ENCODE measurements at places on chromosomes 6 and 20.

DNA sequence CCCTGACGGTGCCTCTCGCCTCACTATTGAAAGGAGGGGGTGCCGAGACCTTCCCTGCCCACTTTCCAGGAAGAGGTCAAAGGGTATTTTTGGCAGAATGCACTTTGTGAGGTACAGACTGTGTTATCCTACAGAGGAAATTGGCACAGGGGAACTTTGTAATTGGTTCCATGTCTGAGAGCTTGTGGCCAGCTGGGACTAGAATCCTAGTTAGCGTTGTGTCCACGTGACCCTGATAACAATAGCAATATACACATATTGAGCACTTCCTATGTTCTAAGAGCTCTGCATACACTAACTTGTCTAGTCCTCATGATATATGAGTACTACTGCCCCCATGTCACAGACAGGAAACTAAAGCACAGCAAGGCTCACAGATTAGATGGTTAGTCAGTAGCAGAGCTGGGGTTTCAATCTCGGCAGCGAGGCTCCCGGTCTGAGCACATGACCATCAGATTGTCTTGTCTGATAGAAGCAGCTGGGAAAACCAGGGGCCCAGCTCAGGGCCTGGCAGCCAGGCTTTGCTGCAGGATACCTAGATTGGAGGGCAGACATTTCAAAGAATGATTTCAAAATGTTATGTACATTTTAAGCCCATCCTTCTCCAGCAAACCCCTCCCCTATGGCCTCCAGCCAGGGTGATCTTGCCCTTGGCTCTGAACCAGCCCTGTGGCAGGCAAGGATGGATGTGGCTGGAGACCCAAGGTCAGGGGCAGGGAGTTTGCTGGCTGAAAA lies 1.4 kb downstream of the MAPK13 start:
- peaks cover 14% of the 10 kb centered on the region for H3K36me3 ChIP-seq
- H3K4me3 ChIP-seq: peak overlapping the region; percentile 59

DNA sequence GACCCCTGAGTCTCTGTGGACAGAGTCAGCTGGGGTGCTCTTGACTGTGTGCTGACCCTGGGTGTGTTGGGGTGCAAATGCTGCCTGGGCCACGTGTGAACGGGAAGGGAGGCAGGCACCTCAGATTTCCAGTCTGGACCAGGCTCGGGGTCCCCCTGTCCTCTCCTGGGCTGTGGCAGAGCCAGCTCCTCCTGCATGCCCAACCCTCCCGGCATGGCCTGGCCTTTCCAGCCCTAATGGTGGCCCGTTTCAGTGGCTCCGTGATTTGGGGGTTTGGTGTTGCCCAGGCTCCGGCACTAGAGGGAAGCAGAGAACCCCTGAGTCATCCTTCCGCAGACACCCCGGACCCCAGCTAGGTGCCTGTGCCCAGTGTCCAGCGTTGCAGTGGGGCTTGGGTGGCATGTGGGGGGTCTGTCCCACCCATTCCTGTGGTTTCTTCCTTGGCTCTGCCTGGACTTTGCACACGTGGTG lies 9.1 kb downstream of the RBM38 start:
- H3K4me3 ChIP-seq: no peak overlapping the region
- H3K36me3 ChIP-seq: no peaks in the 10 kb centered on the region
- peaks cover 39% of the 10 kb centered on the region for H3K4me1 ChIP-seq
- DNase-seq: peak; percentile 36
- H3K27me3 ChIP-seq: no peaks in the 10 kb centered on the region
- H3K27ac ChIP-seq: no peak overlapping the region

- no peak for DNase-seq
- no peak overlapping the region for H3K27ac ChIP-seq
Observed at GRCh38 chr6:22447249-22448196, 121.8 kb upstream of the HDGFL1 start.

DNA sequence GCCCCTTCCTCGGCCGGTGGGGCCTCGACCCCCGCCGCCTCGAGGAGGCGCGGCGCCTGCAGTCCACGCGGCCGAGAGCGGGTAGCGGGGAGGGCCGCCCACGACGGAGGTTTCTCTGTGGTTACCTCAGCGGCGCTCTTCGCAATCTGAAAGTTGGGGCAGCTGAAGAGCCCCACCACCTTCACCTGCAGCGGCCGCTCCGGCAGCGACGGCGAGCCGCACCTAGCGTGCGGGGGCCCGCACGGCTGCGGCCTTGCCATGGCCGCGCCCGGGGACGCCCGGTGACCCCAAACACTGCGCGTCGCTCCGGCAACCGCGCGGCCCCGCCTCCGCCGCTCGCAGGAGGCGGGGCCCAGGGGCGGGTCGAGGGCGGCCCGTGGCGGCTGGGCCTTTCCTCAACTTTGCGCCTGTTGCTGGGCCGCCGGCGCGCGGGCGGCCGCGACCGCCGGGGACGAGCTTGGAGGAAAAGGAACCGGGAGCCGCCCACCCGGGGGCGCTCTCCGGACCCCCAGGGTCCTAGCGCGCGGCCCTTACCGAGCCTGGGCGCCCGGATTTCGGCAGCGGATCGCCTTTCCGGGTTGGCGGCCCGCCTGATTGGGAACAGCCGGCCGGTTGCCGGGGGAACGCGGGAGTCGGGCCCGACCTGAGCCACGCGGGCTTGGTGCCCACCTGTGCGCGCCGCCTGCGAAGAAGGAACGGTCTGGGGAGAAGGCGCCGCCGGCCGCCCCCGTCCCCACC lies at the start of the genes PPIL6 and SMPD2:
Gene PPIL6, minus strand, starts transcription at position 298 of the 738 bp plus-strand sequence. Its CDS starts 38 bp downstream, at position 260.
Gene SMPD2, plus strand, starts transcription at position 394 of the 738 bp plus-strand sequence. CDS start 398 bp downstream, outside the sequence.
- peaks cover 26% of the 10 kb centered on the region for H3K4me1 ChIP-seq
- peaks cover 17% of the 10 kb centered on the region for H3K36me3 ChIP-seq
- H3K27ac ChIP-seq: peak within 1 kb of the TSS; percentile 90
- peak; percentile 99 for DNase-seq
- peak within 1 kb of the TSS; percentile 97 for H3K4me3 ChIP-seq

DNA sequence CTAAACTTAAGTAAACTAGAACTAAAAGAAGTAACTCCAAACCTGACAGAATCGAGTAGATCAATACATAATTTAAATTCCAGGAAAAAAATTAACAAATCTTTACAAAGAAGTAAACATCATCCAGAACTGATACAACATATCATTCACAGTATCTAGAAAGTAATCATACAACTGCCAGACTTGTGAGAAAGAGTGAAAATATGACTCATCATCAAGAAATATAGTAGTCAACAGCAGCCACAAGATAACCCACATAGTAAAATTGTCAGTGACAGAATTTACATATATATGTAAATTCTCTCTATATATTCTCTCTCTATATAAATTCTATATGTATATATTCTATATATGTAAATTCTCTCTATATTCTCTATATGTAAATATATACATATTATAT lies 242.8 kb upstream of the RGS17 start:
- no peak for DNase-seq
- no peaks in the 10 kb centered on the region for H3K36me3 ChIP-seq
- H3K4me1 ChIP-seq: no peaks in the 10 kb centered on the region
- no peaks in the 10 kb centered on the region for H3K27me3 ChIP-seq
- H3K27ac ChIP-seq: no peak overlapping the region

DNA sequence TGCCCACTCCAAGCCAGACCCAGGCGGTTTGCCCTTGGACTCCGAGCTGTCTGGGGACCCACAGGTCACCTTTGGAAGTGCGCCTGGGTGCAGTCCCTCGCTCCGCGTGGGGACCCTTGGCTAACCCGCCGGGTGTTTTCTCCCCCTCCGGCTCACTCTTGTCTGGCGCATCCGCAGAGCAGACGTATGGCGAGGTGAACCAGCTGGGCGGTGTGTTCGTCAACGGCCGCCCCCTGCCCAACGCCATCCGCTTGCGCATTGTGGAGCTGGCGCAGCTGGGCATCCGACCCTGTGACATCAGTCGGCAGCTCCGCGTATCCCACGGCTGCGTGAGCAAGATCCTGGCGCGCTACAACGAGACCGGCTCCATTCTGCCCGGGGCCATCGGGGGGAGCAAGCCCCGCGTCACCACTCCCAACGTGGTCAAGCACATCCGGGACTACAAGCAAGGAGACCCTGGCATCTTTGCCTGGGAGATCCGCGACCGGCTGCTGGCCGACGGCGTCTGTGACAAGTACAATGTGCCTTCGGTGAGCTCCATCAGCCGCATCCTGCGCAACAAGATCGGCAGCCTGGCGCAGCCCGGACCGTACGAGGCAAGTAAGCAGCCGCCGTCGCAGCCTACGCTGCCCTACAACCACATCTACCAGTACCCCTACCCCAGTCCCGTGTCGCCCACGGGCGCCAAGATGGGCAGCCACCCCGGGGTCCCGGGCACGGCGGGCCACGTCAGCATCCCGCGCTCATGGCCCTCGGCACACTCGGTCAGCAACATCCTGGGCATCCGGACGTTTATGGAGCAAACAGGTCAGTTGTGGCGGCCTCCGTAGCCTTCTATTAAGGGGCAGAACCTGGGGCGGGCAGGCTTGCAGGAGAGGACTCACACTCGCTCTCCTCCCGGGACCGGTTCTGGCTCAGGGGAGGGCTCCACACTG lies 1.1 kb downstream of the PAX1 start:
- H3K27ac ChIP-seq: no peak overlapping the region
- DNase-seq: no peak
- no peaks in the 10 kb centered on the region for H3K27me3 ChIP-seq
- H3K4me3 ChIP-seq: no peak overlapping the region
- no peaks in the 10 kb centered on the region for H3K4me1 ChIP-seq

- no peaks in the 10 kb centered on the region for H3K27me3 ChIP-seq
- H3K27ac ChIP-seq: no peak overlapping the region
- H3K4me3 ChIP-seq: no peak overlapping the region
- no peak for DNase-seq
- H3K36me3 ChIP-seq: no peaks in the 10 kb centered on the region
- peaks cover 27% of the 10 kb centered on the region for H3K4me1 ChIP-seq
Observed at GRCh38 chr6:18422136-18422535, 35.0 kb downstream of the RNF144B start.

DNA sequence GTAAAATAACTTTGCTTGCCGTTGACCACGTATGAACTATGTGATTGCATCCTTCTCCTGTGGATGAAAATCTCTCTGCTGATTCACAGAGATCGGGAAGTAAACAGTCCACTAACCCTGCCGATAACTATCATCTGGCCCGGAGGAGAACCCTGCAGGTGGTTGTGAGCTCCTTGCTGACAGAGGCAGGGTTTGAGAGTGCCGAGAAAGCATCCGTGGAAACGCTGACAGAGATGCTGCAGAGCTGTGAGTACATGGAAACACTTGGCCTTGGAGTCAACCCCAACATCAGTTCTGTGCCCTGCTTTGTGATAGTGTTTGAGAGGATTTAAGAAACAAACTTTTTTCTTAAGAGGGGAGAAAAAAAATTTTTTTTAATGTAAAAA lies 937 bp downstream of the TAF8 start:
- H3K36me3 ChIP-seq: peaks cover 41% of the 10 kb centered on the region
- H3K27me3 ChIP-seq: no peaks in the 10 kb centered on the region
- H3K4me1 ChIP-seq: peaks cover 58% of the 10 kb centered on the region
- H3K27ac ChIP-seq: peak overlapping the region; percentile 86

GRCh38 chr20:62598761-62599194 lies 43.5 kb upstream of the SLCO4A1 start:
- DNase-seq: peak; percentile 66
- peaks cover 18% of the 10 kb centered on the region for H3K4me1 ChIP-seq
- H3K27ac ChIP-seq: no peak overlapping the region
